ELF-1 (cell line): ENCODE measurements at places on chromosomes 12 and 14.
A peak's percentile ranks its signal among the peaks of the same experiment; 100 is the strongest.

DNA sequence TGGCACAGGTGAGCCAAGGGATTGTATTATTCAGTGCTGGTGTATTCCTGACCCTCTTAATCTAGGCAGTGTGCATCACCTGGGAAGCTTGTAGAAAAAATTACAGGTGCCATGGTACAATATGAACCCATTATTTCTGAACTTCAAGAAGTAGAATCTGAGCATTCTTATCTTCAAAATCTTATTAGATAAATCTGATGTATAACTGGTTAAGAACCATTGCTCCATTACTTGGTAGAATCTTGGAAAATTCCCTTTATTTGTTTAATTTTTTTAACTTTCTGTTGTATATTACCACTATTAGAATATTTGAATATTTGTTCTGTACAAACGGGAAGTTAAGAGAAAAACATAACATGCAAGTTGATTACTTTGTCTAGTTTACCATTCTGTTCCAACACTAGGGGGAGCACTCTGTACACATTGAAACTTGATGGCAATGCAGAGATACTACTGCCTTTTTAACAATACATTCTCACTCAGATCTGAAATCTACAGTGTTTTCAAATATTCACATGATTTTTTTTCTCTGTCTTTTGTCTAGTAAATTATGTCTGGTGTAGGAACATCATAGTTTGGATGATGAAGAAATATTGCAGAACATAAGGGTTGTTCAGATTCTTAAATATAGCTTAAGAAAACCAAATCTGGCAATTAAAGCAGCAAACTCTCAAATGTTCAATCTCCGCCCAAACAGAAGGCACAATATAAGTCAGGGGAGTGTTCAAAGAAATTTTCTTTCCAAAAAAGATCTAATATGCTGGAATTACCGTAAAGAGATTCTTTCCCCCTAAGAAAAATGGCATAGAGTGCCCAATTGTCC lies 196.6 kb downstream of the PCNX1 start:
- no peak for DNase-seq

DNA sequence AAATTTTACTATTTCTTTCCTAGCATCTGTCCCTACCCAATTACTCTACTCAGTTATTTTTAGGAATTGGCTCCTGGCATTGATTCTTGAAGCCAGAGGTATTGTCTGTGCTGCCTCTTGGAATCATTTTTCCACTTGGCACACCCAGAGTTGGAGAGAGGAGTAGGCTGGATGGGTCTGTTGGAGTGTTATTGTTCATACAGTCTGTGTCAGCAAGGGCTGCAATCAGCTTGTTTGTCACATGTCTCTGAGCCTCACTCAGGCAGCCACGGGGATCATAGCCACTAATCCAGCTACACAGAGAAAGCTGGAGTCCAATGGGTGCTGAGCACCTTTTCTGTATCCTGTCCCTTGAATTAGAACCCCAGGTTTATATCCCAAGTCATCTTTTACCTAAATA lies 176.0 kb upstream of the DYRK2 start:
- DNase-seq = no peak

DNA sequence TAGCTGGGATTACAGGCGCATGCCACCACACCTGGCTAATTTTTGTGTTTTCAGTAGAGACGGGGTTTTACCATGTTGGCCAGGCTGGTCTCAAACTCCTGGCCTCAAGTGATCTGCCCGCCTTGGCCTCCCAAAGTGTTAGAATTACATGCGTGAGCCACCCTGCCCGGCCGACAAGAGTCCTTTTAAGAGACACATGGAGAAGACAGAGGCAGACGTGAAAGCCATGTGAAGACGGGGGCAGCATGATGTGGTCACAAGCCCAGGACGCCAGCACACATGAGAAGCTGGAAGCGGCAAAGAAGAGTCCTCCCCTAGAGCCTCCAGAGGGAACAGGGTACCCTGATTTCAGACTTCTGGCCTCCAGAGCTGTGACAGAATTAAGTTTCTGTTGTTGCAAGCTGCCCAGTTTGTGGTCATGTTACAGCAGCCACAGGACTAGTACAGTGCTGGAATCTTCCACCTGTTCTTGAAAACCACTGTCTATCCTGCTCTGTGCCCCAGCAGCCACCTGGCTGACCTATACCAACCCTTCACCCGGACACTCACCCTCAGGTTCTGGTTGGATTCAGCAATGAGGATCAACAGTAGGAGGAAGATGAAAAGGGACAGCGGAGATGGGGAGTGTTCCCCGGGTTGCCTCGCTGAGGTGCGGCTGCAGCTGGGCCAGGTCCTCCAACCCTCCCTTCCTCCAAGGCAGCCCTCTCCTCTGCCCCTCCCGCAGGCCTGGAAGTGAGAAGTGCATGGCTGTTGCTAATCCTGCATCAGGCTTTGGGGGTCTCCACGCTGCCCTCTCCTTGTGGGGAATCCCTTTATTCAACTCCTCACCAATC lies 16.9 kb downstream of the VPS37B start:
- no peak for DNase-seq

DNA sequence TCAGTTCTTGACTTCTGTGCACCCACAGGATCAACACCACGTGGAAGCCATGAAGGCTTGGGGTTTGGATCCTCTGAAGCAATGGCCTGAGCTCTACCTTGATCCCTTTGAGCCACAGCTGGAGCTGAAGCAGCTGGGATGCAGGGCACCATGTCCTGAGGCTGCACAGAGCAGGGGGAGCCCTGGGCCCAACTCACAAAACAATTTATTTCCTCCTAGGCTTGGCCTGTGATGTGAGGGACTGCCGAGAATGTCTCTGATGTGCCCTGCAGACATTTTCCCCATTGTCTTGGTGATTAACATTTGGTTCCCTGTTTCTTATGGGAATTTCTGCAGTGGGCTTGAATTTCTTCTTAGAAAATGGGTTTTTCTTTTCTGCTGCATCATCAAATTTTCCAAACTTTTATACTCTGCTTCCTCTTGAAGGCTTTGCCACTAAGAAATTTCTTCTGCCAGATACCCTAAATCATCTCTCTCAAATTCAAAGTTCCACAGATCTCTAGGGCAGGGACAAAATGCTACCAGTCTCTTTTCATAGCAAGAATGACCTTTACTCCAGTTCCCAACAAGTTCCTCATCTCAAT lies 288.2 kb downstream of the CCDC59 start:
- DNase-seq = peak; percentile 77
